ENCODE measurements at places on chromosomes 11 and 22.

DNA sequence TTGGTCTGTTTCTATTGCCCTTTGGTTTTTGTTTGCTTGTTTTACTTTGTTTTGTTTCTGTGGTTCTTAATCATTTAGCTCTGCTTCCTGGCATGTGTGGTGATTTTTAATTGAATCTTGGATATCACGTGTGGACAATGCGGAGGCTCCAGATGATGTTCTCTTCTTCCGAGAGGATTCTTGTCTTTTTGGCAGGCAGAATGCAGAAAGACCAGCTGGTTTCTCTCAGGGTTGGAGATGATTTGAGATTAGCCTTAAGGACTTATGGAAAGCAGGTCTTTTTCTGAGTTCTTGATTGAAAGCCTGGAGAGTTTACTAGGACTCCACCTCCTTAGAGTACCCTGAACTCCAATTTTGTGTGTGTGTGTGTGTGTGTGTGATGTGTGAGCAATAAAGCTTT is 21.0 kb upstream of the ANO1 start:
- DNase-seq, result no peak

DNA sequence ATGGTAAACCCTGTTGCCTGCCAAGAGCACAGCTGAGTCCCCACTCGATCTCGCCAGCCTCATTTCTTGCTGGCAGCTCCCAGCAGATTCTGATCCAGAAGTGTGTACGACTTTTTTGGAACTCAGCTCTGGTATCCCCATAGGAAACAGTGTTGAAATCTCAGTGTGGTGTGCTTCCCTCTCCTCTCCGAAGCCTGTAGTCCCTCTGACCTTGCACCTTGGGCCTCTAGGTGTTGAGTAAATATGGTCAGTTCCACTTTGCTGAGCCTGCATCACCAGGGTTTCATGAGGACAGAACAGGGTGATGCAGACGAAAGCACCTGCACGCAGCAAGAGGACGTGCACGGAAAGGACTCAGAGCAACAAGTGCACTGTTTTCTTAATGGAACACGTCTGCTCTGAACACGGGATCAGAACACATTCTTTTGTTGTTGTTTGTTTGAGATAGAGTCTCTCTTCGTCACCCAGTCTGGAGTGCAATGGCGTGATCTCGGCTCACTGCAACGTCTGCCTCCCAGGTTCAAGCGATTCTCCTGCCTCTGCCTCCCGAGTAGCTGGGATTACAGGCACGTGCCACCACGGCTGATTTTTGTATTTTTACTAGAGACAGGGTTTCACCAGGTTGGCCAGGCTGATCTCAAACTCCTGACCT is 3.8 kb upstream of the CPT1A start:
- no peak for DNase-seq

DNA sequence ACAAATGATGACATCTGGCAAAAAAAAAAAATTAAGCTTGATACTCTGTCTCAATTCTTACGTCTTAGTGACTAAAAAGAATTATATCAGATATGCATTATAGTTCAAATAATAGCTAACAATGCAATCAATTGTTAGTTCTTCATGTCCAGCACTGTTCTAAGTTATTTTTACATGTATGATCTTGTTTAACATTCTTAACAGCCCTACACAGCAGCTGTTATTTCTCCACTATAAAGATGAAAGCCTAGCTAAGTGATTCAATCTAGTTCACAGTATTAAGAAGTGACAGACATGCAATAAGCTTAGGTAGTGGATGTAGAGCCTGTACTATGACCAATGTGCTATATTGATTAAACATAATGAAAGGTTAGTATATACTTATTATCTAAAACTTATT is 4.1 kb downstream of the ZNF214 start:
- DNase-seq, result no peak

GRCh38 chr11:46309814-46310259 is 32.4 kb downstream of the CREB3L1 start:
- DNase-seq, result no peak

DNA sequence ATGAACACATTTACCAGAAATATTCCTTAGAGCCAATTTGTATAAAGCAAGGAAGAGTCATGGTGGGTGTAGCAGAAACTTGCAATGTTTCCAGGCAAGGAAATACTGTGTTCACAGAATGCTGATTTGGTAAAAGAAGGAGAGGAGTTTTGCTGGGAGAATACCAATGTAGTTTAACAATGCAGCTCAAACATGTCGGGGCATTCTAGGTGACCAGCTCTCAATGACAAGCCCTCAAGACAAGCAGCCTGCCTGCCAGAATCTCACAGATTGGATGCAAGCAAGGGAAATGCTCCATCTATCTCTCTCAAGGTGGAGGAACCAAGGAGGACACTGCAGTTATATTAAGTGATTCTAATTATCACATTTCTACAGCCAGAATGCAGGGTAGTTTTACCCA is 190.4 kb downstream of the MAML2 start:
- no peak for DNase-seq

- no peak for DNase-seq
Observed at GRCh38 chr11:91305402-91305801, 919.2 kb upstream of the FAT3 start.

GRCh38 chr11:103923451-103923931 is 112.9 kb upstream of the DDI1 start:
- DNase-seq, result no peak

- no peak for DNase-seq
Observed at GRCh38 chr22:17435375-17435774, 66.1 kb downstream of the CECR2 start.

Measured in activated T-helper 1 cell treated with anti-CD3 and anti-CD28 coated beads, Interleukin-12 subunit alpha, Interleukin-12 subunit beta, Interleukin-2, Interleukin-4 antibody, amounts not matched to agents 30 ng/mL and 10 ng/mL and 1 ng/mL, durations not matched to agents 14 hours and 24 hours and 36 hours (primary cell).